ENCODE measurements at places on chromosomes 13 and 19.

DNA sequence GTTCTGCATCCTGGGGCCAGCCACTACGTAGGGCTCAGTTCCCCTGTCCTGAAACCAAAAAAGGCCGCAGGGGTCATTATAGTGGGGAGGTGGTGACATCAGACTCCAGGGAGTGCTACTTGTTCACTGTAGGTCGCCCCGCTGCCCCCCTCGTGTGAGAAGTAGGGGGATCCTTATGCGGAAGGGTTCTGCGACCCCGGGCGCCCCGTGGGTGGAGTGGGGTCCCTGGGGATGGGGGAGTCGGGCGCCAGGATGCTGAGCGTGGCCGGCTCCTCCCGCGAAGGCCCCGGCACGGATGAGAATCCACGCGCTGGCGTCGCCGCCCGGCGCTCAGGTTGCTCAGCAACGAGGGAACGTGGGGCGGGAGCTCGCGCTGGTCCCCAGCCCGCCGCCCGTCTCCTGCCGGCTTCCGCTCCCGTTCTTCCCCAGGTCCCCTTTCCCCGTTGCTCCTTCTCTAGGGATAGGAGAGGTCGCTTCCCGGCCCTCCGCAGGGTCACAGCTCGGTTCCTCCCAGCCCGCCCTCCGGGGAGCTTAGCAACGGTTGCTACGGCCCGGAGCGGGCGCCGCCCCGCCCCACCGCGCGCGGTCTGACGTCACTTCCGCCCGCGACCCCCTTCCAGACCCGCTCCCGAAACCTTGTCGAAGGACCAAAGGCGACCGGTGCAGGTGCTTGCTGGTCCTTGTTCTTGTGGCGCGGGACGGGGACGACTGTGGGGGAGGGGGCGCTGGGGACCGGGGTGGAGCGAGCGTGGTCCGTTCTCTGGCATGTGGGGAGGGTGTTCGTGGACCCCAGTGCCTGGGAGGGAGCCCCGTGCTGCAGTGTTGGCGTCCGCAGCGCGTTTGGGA, at the start of gene NAT14:
TSS of gene NAT14 (plus strand) at position 596 of the 846 bp plus-strand sequence. CDS start 521 bp downstream, outside the sequence.
- peak; percentile 64 for DNase-seq

- no peak for DNase-seq
Measured at GRCh38 chr13:114002009-114002544, 28.2 kb upstream of the C13orf46 start.

DNA sequence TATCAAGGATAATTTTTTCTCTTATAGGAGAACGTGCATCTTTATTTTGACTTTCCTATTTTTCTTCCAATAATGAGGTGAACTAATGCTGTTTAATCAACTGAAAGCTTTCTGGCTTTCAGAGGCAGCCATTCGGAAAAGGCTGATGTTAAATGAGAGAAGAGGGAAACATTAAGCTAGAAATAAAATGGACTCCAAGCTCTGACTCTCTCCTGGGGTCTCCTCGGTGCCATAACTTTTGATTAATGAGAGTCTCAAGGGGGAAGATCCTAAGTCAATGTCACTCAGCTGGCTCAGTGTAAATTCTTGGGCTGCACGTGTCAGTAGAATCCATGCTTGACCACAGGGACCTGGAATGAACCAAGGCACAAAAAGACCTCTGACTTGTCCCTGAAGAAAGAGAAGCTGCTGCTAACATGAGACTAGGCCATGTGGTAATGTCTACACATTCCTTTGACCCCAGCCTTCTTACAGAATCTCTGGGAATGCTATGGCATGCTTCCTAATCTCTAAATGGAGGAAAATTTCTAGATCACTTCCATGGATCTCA, 152.2 kb upstream of the RFC3 start:
- DNase-seq, result no peak

- no peak for DNase-seq
Measured at GRCh38 chr19:37926255-37926654, 19.2 kb downstream of the SIPA1L3 start.

DNA sequence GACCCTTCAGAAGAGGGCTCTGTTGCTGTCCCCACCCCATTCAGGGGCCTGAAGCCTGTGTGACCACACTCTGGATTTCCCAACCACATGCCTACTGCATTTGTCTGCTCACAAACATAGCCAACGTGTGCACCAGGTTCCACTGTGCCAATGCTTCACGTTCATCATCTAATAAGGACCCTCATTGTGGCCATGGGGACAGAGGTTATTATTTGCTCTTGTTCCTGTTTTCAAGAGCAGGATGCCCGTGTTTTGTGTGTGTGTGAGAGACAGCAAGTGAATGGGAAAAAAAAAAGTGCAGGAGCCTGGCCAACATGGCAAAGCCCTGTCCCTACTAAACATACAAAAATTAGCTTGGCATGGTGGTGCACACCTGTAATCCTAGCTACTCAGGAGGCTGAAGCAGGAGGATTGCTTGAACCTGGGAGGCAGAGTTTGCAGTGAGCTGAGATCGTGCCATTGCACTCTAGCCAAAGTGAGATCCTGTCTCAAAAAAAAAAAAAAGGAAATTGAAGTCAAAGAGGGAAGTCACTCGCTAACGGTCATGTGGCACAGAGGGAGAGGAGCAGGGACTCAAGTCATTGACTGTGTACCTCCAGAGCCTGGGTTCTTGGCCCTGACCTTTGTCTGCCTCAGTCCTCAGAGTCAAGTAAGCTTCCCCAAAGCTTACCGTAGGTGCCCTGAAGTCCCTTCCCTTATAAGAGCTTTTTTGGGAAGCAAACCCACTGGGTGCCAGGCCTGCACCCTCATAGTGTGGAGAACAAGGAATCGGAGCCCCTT, 6.9 kb downstream of the B3GNT8 start:
- no peak for DNase-seq

GRCh38 chr13:100657881-100658315, 16.7 kb downstream of the TMTC4 start:
- DNase-seq, result no peak

- no peak for DNase-seq
Measured at GRCh38 chr19:4906963-4907362, 2.3 kb upstream of the UHRF1 start.

DNA sequence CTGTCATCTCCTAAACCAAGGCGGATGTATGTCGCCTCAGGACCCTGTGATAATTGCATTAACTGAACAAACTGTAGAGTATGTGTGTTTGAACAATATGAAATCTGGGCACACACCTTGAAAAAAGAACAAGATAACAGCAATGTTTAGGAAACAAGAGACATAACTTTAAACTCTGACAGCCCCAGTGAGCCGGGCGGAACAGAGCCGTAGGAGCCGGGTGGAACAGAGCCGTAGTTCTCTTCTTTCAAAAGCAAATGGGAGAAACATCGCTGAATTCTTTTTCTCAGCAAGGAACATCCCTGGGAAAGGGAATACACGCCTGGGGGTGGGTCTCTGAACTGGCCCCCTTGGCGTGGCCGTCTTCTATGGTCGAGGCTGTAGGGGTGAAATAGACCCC, 31.8 kb upstream of the ZNF675 start:
- no peak for DNase-seq

Data from activated naive CD4-positive, alpha-beta T cell treated with Interleukin-2 at 50 U/mL for 16 hours (primary cell).